ENCODE measurements at places on chromosomes 5 and 9. TPM values are rescaled to one million over a fixed set of nuclear protein-coding genes. Genes with fewer than 3 reads are reported as not detected.

LAMC3 gene
- total RNA-seq: 50.6 TPM

FAM193B gene
- 76.0 TPM for total RNA-seq

LTC4S gene
- total RNA-seq: 13.7 TPM

WHRN gene
- 11.8 TPM for total RNA-seq

SPATA6L gene
- total RNA-seq: 23.1 TPM

ATP10B gene
- total RNA-seq: 25.1 TPM

MAPKAP1 gene
- total RNA-seq: 80.0 TPM

DNM1 gene
- 31.4 TPM for total RNA-seq

TMEM232 gene
- 5.7 TPM for total RNA-seq

RACK1 gene
- total RNA-seq: 1,824 TPM

GABRA1 gene
- total RNA-seq: not detected

IFNE gene
- 5.4 TPM for total RNA-seq

LHX3 gene
- total RNA-seq: not detected

SNCAIP gene
- 3.3 TPM for total RNA-seq

GAPVD1 gene
- total RNA-seq: 54.6 TPM

PTGER4 gene
- total RNA-seq: 10.3 TPM

CCNJL gene
- 12.4 TPM for total RNA-seq

TAS2R1 gene
- not detected for total RNA-seq

HAND1 gene
- not detected for total RNA-seq

DHX29 gene
- total RNA-seq: 29.8 TPM

NIM1K gene
- 1.8 TPM for total RNA-seq

SNX24 gene
- total RNA-seq: 19.5 TPM

Measured in ureter (tissue), 1 donor.